Activated CD8-positive, alpha-beta T cell treated with anti-CD3 and anti-CD28 coated beads, Interleukin-2, amount 10 ng/mL, durations not matched to agents 7 days and 5 days (primary cell): ENCODE measurements at places on chromosomes 4 and X. TPM values are rescaled to one million over a fixed set of nuclear protein-coding genes. Genes with fewer than 3 reads are reported as not detected.

DNA sequence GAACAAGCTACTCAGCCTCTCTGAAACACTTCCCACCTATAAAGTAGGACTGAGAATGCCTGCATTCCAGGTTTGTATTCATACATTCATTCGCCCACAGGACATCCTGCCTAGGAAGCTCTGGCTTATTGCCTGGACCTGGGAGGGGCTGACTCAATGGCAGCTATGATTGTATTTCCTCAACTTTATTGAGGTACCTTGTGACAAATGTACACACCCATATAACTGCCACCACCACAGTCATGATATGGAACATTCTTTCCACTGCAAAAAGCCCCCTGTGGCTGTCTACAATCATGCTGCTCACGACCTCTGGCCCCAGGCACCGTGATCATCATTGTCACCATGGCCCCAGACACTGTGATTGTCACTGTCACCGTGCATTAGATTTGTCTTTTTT is 68.3 kb downstream of the ABLIM2 start:
- DNase-seq, result peak; percentile 52
- no peak overlapping the region for H3K4me3 ChIP-seq
- no peaks in the 10 kb centered on the region for H3K4me1 ChIP-seq
- peaks cover 5% of the 10 kb centered on the region for H3K36me3 ChIP-seq
- no peak overlapping the region for H3K27ac ChIP-seq

- H3K4me1 ChIP-seq, result no peaks in the 10 kb centered on the region
- DNase-seq, result no peak
- H3K27me3 ChIP-seq, result peaks cover 3% of the 10 kb centered on the region
These were observed 37.8 kb upstream of the PRPS2 start for GRCh38 chrX:12753366-12753765.

GRCh38 chr4:185889585-185889984 is 77.6 kb upstream of the SORBS2 start:
- H3K4me3 ChIP-seq, result no peak overlapping the region
- H3K27ac ChIP-seq, result no peak overlapping the region
- peaks cover 3% of the 10 kb centered on the region for H3K27me3 ChIP-seq
- H3K36me3 ChIP-seq, result no peaks in the 10 kb centered on the region
- no peak for DNase-seq
- H3K4me1 ChIP-seq, result no peaks in the 10 kb centered on the region

- H3K4me1 ChIP-seq, result peaks cover 16% of the 10 kb centered on the region
- no peak overlapping the region for H3K27ac ChIP-seq
- no peak overlapping the region for H3K4me3 ChIP-seq
- no peak for DNase-seq
- peaks cover 35% of the 10 kb centered on the region for H3K36me3 ChIP-seq
- H3K27me3 ChIP-seq, result no peaks in the 10 kb centered on the region
These were observed 133.3 kb downstream of the STIM2 start for GRCh38 chr4:26993967-26994366.

GRCh38 chr4:99665983-99666382 is 8.4 kb upstream of the C4orf54 start:
- no peak overlapping the region for H3K27ac ChIP-seq
- H3K27me3 ChIP-seq, result peaks cover 11% of the 10 kb centered on the region
- no peaks in the 10 kb centered on the region for H3K4me1 ChIP-seq
- H3K36me3 ChIP-seq, result no peaks in the 10 kb centered on the region

- H3K4me3 ChIP-seq, result no peak overlapping the region
- no peaks in the 10 kb centered on the region for H3K36me3 ChIP-seq
- H3K27me3 ChIP-seq, result no peaks in the 10 kb centered on the region
- no peak overlapping the region for H3K27ac ChIP-seq
These were observed 12.8 kb upstream of the TASL start for GRCh38 chrX:30590368-30590767.

GRCh38 chrX:120453985-120454384 is 15.1 kb downstream of the LAMP2 start:
- H3K27me3 ChIP-seq, result no peaks in the 10 kb centered on the region
- no peak overlapping the region for H3K27ac ChIP-seq
- H3K36me3 ChIP-seq, result peaks cover 17% of the 10 kb centered on the region
- H3K4me1 ChIP-seq, result peaks cover 33% of the 10 kb centered on the region
- no peak overlapping the region for H3K4me3 ChIP-seq

DNA sequence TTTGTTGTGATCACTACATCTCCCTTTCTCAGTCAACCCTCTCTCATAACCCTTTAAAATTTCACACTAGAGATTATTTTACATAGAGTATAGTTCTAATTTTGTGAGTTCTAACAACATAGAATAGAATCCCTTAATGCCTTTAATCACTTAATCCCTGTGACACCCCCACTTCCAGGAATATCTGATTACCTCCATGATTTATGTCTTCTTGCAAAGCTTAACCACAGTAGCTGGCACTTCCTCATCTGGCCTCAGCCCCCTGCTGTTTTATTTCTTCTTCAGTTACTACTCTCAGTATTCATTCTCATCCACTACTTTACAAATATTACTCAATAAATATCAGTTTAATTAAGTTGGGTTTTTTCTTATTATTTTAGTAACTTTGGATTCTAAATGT is 340.9 kb downstream of the CENPC start:
- H3K4me1 ChIP-seq, result no peaks in the 10 kb centered on the region
- H3K27ac ChIP-seq, result no peak overlapping the region
- H3K27me3 ChIP-seq, result no peaks in the 10 kb centered on the region
- no peaks in the 10 kb centered on the region for H3K36me3 ChIP-seq

- H3K36me3 ChIP-seq, result no peaks in the 10 kb centered on the region
- H3K4me3 ChIP-seq, result no peak overlapping the region
- no peaks in the 10 kb centered on the region for H3K27me3 ChIP-seq
- peaks cover 18% of the 10 kb centered on the region for H3K4me1 ChIP-seq
These were observed 132.8 kb upstream of the STIM2 start for GRCh38 chr4:26727844-26728243.

DNA sequence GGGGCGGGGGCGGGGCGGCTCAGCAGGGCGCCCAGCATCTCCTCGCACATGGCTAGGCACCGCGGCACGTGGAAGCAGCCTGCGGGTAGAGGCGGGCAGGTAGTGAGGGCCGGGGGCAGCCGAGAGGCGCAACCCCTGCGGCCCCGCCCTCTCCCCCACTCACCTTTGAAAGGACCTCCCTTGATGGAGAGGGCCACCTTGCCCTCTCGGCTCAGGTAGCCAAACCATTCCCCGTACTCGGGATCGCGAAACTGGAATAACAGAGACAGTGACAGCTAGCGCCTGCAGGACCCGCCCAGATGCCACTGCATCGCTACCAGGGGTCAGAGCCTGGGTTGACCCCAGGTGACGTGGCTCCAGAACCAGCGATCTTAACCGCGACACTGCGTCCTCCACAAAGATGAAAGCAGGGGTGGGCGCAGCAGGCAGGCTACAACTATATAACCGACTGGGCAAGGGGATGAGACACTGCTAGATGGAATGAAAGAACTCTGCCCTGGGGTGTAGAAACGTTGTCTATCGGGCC is 552 bp upstream of the NAA10 start:
- H3K4me1 ChIP-seq, result peaks cover 31% of the 10 kb centered on the region
- DNase-seq, result no peak
- peaks cover 10% of the 10 kb centered on the region for H3K36me3 ChIP-seq
- no peaks in the 10 kb centered on the region for H3K27me3 ChIP-seq
- peak overlapping the region; percentile 30 for H3K27ac ChIP-seq
- H3K4me3 ChIP-seq, result peak overlapping the region; percentile 62

GRCh38 chr4:178306565-178306964 is 864.3 kb upstream of the AGA start:
- H3K4me1 ChIP-seq, result no peaks in the 10 kb centered on the region
- H3K27me3 ChIP-seq, result no peaks in the 10 kb centered on the region
- no peaks in the 10 kb centered on the region for H3K36me3 ChIP-seq
- no peak for DNase-seq
- no peak overlapping the region for H3K27ac ChIP-seq

- no peaks in the 10 kb centered on the region for H3K36me3 ChIP-seq
- no peaks in the 10 kb centered on the region for H3K4me1 ChIP-seq
- no peak overlapping the region for H3K27ac ChIP-seq
- no peak overlapping the region for H3K4me3 ChIP-seq
These were observed 34.7 kb downstream of the FGF2 start for GRCh38 chr4:122861172-122861943.

DNA sequence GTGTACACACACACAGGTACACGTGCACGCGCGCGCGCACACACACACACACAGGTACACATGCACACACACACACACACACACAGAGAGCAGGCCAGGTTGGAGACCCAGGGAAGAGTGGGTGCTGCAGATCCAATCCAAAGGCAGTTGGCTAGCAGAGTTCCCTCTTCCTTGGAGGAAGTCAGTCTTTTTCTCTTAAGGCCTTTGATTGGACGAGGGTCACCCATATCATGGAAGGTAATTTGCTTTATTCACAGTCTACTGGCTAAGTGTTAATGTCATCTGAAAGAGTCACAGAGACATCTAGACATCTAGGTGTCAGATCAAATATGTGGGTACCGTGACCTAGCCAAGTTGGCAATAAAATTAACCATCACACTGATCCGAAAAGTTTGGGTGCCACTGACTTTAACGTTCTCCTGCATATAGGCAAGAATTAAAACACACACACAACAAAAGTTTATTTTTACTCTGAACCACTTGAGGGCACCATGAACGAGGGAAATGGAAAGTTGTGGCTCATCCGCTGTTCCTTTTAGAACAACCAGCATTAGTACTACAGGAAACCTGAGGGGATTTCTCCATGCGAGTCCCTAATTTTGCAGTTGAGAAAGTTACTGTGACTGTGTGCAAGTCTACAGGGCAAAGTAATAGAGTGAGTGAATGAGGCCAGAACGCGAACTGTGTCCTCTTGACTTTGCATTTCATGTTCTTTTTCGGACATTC is 66.0 kb upstream of the STOX2 start:
- no peak overlapping the region for H3K4me3 ChIP-seq
- no peak overlapping the region for H3K27ac ChIP-seq
- H3K36me3 ChIP-seq, result no peaks in the 10 kb centered on the region
- no peaks in the 10 kb centered on the region for H3K4me1 ChIP-seq
- peaks cover 3% of the 10 kb centered on the region for H3K27me3 ChIP-seq

DNA sequence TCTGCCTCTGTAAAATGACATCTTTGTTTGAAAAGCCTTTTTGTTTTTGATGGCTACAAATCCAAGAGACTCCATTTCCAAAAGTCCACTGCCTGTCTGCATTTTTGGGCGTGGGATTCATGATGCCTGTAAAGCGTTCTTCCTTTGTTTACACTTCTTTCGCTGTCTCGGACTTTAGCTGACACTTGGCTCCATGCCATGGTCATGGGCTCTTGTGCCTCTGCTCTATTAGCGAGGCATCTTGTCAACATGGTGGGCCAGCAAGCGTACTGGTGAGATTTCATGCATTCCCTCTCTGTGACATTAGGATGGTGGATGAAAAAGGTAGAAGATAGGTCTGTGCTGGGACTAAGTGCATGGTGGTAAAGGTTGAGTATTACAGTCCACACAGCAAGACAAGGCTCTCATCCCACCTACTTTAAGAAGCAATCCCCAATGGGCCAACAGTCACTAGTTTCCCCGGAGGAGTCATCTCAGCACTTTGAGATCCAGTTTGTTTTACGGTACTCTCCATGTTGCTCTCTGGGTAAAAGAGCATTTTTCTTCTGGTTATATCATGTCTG is 298.2 kb upstream of the KLF3 start:
- peaks cover 2% of the 10 kb centered on the region for H3K27me3 ChIP-seq
- H3K36me3 ChIP-seq, result no peaks in the 10 kb centered on the region
- DNase-seq, result no peak
- H3K4me1 ChIP-seq, result no peaks in the 10 kb centered on the region
- H3K4me3 ChIP-seq, result no peak overlapping the region
- no peak overlapping the region for H3K27ac ChIP-seq

- H3K4me3 ChIP-seq, result no peak overlapping the region
- no peak overlapping the region for H3K27ac ChIP-seq
- peaks cover 47% of the 10 kb centered on the region for H3K36me3 ChIP-seq
- H3K4me1 ChIP-seq, result peaks cover 27% of the 10 kb centered on the region
- DNase-seq, result no peak
These were observed 89.7 kb downstream of the ZNF718 start for GRCh38 chr4:213971-214370.

DNA sequence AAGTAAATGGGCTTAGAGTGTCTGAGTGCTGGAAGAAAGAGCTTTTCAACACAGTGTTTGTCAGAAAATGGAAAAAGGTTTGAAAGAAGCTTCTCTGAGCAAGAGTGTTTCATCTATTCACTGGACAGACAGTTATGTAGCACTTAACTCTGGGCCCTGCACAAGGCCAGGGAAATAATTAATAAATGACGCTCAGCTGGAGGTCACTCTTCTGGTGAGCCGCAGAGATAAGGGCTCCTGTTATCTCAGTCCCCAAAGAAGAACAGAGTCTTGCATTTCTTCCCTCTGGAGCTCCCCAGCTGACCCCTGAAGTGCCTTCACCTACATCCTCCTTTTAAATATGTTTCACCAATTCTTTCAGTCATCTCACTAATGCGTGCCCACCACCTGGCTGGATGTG is 90.4 kb downstream of the SLC16A2 start:
- no peak overlapping the region for H3K27ac ChIP-seq
- no peaks in the 10 kb centered on the region for H3K36me3 ChIP-seq
- no peaks in the 10 kb centered on the region for H3K4me1 ChIP-seq
- no peaks in the 10 kb centered on the region for H3K27me3 ChIP-seq
- no peak for DNase-seq
- no peak overlapping the region for H3K4me3 ChIP-seq

DNA sequence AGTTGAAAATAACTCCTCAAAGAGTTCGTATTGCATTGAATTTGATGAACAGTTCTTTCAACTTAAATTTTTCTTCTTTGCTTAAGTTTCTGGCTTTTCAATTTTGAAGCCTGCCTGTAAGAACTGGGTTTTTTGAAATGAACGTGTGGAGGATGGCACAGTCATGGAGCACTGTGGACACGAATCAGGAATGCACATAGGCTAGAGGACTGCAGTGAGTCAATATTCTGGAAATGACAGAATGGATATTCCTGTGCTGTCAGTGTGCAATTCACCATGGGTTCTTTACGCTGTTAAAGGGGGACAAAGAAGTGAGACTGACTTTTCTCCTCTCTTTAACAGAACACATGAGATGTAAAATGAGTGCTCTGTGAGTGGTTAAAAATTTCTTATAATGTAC is 368.0 kb upstream of the AGA start:
- no peaks in the 10 kb centered on the region for H3K4me1 ChIP-seq
- no peaks in the 10 kb centered on the region for H3K36me3 ChIP-seq
- no peak for DNase-seq
- H3K27me3 ChIP-seq, result no peaks in the 10 kb centered on the region

RLIM gene
- total RNA-seq, result 32.3 TPM

HMGB3 gene
- total RNA-seq, result 60.8 TPM

DOCK11 gene
- total RNA-seq, result 66.0 TPM

VCX gene
- total RNA-seq, result not detected

OPN1MW2 gene
- not detected for total RNA-seq

ADH4 gene
- not detected for total RNA-seq
